Bronchial epithelial cell (primary cell): ENCODE measurements at places on chromosomes 3 and 15. TPM values are rescaled to one million over a fixed set of nuclear protein-coding genes. Genes with fewer than 3 reads are reported as not detected.

CRTAP gene
- total RNA-seq: 114 and 155 TPM in 2 replicates

WDR93 gene
- not detected in 2 replicates for total RNA-seq

LSM3 gene
- 5.5 and 6.6 TPM in 2 replicates for total RNA-seq

GP9 gene
- total RNA-seq: not detected in 2 replicates

PSTPIP1 gene
- 0.38 TPM in 1 of 2 replicates, not detected in the other for total RNA-seq

TMEM212 gene
- not detected in 2 replicates for total RNA-seq

HAPLN3 gene
- 1.1 and 1.7 TPM in 2 replicates for total RNA-seq
